ENCODE measurements at places on chromosomes 5 and 9.

DNA sequence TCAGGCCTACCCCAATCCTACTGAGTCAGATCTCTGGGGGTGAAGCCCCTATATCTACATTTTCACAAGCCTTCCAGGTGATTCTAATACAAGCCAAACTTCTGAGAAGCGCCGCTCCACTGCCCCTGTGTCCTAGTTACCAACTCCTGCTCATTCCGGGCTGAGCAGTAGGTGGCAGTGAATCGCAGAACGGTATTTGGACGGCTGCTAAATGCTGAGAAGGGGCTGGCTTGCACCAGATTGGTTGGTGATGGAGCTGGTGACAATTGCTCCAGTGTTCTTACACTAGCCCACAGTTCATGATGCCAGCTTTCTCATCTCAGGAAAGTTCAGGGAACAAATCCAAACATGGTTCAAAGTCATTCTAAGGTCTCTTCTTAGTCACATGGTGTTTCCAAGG is 31.1 kb upstream of the FGF1 start:
- peak; percentile 64 for DNase-seq

- DNase-seq = peak; percentile 71
Measured at GRCh38 chr9:113650207-113651131, 186.9 kb downstream of the RGS3 start.

DNA sequence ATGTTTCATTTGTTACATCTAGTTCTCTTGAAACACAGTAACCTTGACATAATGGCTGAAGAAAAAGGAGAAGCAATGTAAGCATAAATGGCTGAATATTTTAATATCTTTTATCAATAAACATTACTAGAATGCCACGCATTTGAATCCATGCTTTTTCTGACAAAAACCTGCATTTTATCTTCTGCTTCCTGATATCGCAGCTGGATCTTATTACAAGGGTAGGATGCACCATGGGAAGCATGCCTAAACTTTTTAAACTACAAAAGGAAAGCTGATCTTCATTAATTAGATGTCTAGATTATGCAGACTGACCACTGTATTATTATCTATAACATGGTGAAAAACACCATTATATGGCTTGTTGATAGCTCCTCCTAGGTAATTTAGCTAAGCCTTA is 156.6 kb downstream of the SLF1 start:
- no peak for DNase-seq

GRCh38 chr5:80592105-80592504 is 22.0 kb upstream of the ANKRD34B start:
- no peak for DNase-seq

DNA sequence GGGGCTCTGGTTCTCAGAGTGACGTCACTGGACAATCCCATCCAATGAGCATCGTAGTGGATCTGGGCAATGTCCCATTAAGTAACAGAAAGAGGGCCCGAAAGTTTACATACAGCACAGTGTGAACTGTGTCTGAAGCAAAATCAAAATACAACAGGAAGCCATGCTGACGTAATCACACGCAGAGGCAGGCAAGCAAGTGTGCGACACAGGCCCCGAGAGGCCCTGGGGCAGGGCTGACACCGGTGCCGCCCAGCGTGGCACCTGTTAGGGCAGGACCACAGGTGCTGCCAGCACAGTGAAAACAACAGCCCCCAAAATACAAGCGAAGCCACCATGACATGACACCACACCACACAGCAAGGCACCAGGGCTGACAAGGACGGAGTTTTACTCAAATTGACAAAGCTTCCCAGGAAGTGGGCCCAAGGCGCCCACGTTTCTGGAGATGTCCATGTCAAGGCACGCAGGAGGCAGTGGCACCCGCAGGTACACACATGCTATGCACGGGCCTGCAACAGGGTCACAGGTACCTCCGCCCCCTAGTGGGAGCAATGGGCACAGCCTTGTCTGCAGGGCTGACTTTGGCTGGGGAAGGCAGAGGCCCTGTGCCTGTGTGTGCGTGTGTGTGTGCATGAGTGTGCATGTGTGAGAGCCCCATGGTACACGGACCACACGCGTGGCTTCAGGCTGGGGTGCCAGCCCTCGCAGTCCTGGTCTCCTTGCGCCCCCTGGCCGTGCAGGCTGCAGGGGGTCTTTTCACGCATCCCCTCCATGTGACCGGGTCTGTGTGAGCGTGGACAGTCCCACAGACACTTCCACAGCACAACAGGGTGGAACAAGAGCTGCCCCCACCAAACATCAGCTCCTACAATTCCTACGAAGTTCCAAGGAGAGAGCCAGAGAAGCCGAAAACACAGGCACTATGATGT is 19.6 kb downstream of the QSOX2 start:
- peak; percentile 32 for DNase-seq

- DNase-seq = no peak
Measured at GRCh38 chr9:136257381-136258298, 12.0 kb upstream of the QSOX2 start.

DNA sequence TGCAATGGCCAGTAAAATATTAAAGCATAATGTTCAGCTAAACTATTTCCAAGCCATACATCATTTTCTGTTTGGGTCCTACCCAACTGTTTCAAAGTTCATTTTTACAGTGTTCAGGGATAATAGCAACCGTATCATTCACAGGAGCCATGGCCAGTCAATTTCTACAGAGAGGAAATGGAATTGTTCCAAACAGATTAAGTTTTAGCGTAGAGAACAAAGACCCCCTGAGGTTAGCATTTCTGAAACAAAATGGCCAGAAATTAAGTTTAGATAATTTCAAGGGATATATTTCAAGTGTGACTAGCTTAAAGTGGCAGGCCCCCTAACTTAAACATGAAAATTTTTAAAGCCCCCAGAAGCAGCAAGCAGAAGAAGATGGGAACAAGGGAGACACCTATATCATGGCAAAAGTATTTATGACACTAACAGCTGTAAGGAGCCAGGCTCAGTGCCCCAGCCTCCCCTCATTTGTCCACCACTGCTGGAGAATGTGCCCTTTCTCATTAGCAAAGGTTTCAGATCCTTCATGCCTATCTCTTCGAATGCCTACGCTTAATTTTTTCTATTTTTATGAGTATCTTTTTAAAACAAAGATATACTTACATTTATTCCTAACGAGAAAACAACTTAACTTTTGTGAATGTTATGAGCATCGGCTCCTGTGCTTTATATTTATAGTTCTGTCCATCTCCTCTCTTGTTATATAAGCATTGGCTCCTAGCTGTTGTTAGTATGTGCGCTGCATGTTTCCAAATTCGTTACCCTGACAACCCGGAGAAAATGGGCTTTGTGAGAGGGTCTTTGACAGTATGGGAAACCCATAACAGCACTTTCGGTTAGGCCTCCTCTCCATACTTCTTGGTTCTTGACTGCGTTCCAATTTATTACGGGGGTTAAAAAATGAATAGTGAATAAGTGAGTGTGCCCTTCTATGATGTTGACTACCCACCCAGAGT is 116.3 kb downstream of the MED27 start:
- no peak for DNase-seq

DNA sequence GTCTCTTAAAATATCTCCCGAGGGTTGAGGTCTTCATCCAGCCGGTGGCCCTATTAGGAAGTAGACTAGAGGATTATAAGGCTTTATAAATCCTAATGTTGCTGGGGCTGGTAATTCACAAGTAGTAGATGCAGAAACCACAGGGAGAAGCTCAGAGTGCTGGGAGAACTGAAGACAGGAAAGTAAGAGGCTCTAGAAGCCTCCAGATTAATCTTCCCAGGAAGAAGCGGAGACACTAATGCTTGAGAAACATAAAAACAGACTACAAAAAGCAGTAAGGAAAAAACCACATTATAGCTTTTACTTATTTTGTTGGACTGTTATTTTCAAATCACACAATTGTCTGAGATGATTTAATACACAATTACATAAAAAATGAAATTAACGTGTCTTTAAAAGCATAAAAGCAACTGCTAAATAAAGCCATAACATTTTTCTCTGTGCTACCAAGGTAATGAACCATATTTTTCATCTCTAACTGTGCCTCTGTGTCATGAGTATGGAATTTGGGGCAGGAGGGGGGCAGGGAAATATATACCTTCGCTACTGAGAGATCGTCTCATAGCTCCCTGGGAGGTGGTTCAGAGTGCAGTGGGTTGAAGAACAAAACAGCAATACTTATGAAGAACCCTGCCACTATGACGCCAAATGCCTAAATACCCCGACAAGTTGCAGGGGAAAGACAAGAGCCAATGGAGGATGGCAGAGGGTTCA is 806.2 kb upstream of the WWC1 start:
- DNase-seq = no peak

- no peak for DNase-seq
Measured at GRCh38 chr5:144131261-144131660, 39.2 kb downstream of the YIPF5 start.

DNA sequence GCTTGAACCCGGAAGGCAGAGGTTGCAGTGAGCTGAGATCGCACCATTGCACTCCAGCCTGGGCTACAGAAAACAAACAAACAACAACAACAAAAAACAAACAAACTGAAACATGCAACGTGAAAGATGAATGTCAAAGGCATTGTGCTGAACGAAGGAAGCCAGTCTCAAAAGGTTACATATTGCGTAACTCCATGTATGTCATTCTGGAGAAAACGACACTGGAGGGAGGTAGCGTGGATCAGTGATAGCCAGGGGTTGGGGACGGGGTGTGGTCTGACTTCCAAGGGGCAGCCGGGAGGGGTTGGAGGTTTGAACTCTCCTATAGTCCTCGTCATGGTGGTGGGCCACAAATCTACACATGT is 12.1 kb upstream of the WDR5 start:
- no peak for DNase-seq

- DNase-seq = peak; percentile 86
Measured at GRCh38 chr5:34045996-34046395, 3.0 kb upstream of the C1QTNF3 start.

GRCh38 chr5:57243286-57244137 is 69.7 kb downstream of the GPBP1 start:
- no peak for DNase-seq

- DNase-seq = no peak
Measured at GRCh38 chr9:9557804-9558334, 1054.9 kb downstream of the PTPRD start.

DNA sequence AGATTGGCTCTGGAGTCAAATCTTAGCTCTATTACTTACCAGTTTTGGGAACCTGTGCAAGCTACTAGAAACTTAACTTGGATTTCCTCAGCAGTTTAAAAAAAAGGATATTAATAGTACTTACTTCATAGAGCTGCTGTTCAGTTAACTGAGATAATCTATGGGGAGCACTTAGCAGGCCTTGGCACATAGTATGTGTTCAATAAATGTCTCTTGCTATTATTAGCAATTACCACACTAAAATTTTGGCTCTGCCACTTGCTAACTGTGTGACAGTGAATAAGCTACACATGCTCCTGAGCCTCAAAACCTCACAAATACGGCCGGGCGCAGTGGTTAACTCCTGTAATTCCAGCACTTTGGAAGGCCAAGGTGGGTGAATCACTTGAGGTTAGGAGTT is 55.9 kb downstream of the CDK5RAP2 start:
- no peak for DNase-seq

GRCh38 chr5:7667216-7667767 is 183.6 kb downstream of the CFAP90 start:
- DNase-seq = no peak

DNA sequence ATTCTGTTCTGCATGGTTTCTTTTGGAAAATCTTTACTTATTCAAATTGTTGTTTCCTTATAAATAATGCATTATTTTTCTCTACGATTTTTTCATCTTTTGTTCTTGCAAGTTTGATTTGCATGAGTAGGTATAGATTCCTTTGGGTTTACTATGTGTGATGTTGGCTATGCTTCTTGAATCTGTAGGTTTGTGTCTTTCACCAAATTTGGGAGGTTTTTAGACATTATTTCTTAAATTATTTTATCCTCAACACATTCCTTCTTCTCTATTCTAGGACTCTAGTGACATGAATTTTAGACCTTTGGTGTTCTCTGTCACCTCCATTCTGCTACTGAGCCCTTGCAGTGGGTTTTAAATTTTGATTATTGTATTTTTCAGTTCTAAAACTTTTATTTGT is 219.0 kb downstream of the CWC27 start:
- no peak for DNase-seq

DNA sequence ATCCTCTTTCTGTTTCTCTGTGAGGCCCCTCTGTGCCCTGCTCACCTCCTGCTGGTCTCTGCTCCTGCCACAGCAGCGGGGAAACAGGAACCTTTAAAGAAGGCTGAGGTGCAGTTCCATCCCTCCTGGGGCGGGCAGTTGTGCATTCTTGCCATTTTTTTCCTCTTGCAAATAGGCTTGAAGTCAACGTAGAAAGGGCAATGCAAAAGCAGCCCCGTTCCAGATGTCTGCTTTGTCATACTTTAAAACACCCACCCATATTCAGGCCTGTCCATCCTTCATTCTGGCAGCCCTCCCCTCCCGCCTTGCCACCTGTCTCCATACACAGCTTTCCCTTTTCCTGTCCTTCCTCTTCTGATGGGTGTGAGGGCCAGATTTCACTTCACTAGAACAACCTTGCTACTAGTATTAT is 65.4 kb upstream of the KLF9 start:
- peak; percentile 88 for DNase-seq

GRCh38 chr5:93092349-93093105 is 488.5 kb downstream of the NR2F1-AS1 start:
- DNase-seq = peak; percentile 64

- DNase-seq = no peak
Measured at GRCh38 chr5:102286476-102286875, 9.6 kb downstream of the SLCO4C1 start.

GRCh38 chr5:168176251-168176650 is 115.2 kb upstream of the WWC1 start:
- DNase-seq = no peak

DNA sequence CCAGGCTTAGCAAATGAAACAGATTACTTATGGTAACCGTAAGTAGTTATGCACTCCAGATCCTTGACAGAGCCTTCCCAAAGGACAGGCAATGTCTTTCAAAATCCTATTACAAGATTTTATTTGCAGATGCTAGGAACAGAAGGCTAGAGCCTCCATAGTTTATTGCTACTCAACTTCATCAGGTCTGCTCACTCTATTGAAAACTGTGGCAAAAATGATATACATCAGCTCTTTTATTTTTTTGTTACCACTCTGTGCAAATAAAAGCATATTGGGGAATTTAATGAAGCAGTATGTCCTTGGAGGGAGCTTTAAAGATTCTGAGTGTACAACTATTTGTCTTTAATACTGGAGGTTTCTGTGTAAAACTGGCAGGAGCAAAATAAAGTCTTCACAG is 46.5 kb downstream of the SLC44A1 start:
- no peak for DNase-seq

GRCh38 chr5:54774281-54775170 is 210.9 kb downstream of the ESM1 start:
- peak; percentile 24 for DNase-seq
